ENCODE measurements at places on chromosomes 5 and 9.
A peak's percentile ranks its signal among the peaks of the same experiment; 100 is the strongest.

GRCh38 chr5:141245250-141245717 is at the start of gene PCDHB15:
Gene PCDHB15 (plus strand): TSS chr5:141245395. CDS start chr5:141245579, 184 bp downstream.
- DNase-seq: no peak

- DNase-seq: no peak
Observed at GRCh38 chr5:67178966-67179365, 17.6 kb downstream of the CD180 start.

GRCh38 chr9:33233626-33234342 is 6.2 kb upstream of the SPINK4 start:
- DNase-seq: no peak

- peak; percentile 71 for DNase-seq
Observed at GRCh38 chr5:80239680-80240367, 16.0 kb downstream of the SERINC5 start.

DNA sequence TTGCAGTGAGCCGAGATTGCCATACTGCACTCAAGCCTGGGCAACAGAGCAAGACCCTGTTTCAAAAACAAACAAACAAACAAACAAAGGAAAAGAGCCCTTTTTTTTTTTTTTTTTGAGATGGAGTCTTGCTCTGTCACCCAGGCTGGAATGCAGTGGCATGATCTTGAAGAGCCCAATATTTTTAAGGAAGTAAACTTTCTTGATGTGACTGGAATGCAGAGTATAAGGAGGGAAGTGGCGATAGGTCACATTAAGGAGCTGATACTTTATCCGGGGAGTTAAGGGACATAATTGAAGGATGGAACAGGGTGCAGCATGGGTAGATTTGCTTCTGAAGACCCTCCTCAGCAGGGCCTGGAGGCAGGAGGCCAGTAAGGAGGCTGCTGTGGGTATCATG is 13.0 kb downstream of the NAIF1 start:
- DNase-seq: no peak

DNA sequence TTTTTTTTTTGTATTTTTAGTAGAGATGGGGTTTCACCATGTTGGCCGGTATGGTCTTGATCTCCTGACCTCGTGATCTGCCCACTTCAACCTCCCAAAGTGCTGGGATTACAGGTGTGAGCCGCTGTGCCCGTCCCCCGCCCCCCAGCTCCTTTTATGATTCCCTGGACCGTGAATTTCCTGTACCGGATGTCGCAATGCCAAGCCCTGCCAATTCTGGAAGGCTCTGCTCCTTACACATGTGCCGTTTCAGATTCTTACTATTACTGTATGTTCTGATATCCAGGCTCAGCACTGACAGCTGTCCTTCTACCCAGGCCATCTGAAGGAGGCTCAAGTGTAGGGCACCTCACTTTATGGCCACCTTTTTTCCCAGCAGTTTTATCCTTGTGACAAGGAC is 100.1 kb downstream of the PLCXD3 start:
- no peak for DNase-seq

- no peak for DNase-seq
Observed at GRCh38 chr9:84575705-84576104, 93.8 kb upstream of the NTRK2 start.

GRCh38 chr9:113523421-113524141 is 60.1 kb downstream of the RGS3 start:
- DNase-seq: peak; percentile 66

GRCh38 chr5:40376566-40376965 is 303.1 kb upstream of the PTGER4 start:
- DNase-seq: no peak

- DNase-seq: peak; percentile 64
Observed at GRCh38 chr5:73417303-73418034, 31.1 kb downstream of the FOXD1 start.

DNA sequence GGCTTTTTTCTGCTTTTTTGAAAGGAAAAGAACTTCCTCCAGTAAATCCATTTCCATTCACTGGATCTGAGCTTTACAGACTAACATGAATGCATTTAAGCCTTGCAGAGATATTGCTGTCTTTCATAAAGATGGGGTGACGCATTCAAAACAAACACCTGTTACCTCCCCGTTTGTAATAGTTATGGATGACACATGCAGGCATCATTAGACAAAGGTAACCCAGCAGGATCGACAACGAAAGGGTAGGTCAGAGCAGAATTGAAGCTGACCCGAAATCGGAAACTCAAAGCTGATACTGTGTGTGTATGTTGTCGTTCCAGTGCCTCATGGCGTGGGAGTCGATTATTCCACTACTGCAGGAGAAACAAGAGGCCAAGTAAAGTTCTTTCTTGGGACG is 22.2 kb downstream of the SLC46A2 start:
- DNase-seq: no peak

- peak; percentile 62 for DNase-seq
Observed at GRCh38 chr9:13437866-13438265, 158.4 kb upstream of the MPDZ start.

GRCh38 chr5:77952636-77953212 is 176.6 kb upstream of the TBCA start:
- DNase-seq: no peak

GRCh38 chr5:180428598-180428997 is 65.6 kb upstream of the CNOT6 start:
- no peak for DNase-seq

- no peak for DNase-seq
Observed at GRCh38 chr9:119365291-119366027, 3.8 kb downstream of the BRINP1 start.

DNA sequence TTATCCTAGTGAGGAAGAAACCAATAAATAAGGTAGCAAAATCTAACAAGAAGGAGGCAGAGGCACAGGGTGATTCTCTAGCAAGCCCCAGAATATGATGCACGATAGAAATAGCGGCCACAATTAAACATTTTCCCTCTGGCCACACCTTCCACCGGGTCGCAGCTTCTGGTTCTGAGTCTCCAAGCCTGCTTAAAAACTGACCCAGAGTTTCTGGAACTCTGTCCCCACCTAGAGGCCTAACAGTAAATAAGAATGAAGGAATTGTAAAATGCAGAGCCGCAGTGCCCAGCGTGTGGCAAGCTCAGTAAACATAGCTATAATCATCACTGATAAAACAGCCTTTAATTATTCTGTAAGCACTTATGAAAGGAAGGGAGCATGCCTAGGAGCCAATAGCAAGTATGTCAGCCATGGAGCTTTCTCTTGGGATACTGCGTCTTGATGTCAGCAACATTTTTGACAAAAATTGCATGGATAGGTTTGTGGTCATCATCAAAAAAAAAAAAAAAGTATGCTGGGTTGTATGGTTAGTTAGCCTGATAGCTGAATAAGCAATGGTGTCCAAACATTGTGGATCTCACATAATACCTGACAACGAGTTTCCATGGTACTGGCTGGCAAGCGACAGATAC is 465.5 kb downstream of the DNAH5 start:
- DNase-seq: peak; percentile 32

DNA sequence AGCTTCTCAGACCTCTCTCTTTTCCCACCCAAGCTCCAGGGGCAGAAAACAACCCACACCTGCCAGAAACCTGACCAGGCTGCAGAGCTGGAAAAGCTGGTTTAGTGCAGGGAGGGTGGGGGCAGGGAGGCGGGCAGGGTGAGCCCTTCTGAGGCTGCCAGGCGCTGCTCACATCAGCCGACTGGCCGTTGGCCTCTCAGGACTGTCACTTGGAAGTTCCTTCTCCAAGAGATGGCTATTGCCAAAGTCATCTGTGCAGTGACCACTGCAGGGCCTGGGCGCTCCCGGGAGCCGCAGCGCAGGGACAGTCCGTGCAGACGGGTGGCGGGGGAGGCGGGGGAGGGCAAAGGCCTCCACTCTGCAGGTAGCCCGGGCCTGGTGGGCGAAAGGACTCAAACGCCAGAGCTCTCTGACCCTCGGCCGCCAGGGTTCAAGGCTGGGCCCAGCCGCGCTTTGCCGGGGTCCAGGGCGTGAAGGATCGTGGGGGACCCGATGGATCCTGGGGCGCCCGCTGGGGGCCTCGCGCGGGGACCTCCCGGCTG is 205.0 kb upstream of the IER5L start:
- no peak for DNase-seq

DNA sequence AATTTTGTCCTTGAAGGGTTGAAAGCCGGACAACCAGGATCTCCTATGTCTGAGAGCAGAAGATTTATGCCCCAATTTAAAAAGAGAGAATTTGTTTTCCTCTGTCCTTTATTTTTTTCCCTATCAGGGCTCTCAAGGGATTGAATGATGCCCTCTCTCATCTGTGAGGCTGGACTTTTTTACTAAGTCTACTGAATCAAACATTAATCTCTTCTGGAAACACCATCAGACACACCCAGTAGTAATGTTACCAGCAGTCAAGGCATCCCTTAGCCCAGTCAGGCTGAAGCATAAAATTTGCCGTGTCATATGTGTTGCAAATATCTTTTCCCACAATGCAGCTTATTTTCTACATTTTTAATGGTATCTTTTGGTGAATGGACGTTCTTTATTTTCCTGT is 1497.9 kb downstream of the MAT2B start:
- no peak for DNase-seq

DNA sequence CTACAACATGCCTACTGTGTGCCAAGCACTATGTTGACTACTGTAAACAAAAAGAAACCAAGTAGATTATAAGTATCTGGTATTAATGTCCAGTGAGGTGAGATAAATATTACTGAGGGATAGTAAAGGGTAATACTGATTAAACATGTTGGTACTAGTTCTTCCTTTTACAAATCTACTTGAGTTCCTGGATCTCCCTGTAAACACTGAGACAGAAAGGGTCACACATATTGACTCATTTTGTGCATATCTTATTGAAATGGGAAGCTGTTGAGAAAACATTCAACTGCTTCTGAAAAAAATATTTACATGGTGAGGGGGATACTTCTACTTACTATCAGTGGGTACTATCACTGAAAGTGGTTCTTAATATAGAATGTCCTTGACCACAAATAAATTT is 24.3 kb downstream of the EFNA5 start:
- DNase-seq: no peak

GRCh38 chr5:128395073-128395472 is 143.0 kb downstream of the FBN2 start:
- no peak for DNase-seq

DNA sequence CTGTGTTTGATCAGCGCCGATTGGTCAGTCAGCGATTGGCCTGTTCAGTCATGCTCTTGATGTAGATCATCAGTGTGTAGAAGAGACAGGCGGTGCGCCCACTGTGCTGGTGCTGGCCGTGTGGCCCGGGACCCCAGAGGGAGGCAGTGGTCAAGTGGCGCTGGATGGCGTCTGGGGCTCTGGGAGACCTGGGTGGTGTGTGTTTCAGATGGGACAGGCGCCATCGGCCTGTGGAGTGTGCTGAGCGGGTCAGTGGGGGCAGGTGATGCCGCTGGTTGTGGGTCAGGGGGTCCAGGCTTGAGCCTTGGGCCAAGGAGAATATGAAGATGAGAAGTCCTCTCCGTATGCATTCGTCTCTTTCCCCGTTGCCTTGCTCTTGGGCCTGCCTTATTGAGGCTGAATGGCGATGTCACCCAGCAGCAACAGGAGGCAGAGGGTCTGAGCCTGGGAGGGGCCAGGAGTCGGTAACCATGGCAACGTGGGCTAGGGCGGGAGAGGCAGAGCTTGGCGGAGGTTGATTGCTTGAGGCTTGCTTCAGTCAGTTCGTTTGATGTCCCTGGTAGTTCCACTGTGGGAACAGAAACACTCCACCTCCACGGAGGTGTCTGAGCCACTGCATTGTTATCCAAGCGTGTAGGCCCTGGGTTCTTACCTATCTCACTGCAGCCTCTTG is 117.8 kb upstream of the CACNA1B start:
- no peak for DNase-seq

GRCh38 chr5:54421976-54422375 is 33.5 kb upstream of the HSPB3 start:
- no peak for DNase-seq

DNA sequence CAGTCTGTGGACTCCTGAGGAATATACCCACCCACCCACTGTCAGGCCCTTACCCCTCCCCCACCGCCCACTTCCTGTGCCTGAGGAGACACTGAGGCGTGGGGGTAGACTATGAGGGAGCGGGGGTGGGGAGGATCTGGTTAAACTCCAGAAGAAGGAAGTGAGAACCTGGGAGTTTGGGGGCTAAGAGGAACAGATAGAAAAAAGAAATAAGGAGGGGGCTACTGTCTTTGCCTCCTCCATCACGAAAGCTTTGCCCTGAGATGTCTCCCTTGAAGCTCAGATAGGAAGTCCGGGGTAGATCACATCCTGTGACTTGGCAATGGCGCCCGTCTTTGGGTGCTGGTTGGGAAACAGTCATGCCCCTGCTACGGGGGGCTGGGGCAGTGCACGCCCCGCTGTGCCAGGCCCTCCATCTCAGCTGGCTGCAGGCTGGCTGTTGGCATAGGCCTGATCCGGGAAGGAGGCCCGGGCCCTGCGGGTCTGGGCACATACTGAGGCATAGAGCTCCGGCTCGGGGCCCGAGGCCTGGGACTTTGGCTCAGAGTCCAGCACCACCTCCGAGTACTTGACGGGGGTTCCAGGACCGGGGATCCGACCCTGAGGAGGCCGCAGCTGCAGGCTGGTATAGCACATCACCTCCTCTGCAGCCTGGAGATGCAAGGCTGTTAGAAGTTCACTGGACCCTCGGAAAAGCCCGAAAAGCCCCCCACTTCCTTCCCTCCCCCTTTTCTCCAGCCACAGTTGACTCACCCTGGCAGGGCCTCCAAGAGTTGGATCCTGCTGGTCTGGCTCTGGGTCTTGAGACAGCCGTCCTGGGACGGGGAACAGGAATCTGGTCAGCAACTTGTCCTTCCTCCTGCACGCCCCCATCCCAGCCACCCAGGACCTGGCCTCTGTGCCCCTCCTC is 1.0 kb downstream of the SIT1 start:
- no peak for DNase-seq

DNA sequence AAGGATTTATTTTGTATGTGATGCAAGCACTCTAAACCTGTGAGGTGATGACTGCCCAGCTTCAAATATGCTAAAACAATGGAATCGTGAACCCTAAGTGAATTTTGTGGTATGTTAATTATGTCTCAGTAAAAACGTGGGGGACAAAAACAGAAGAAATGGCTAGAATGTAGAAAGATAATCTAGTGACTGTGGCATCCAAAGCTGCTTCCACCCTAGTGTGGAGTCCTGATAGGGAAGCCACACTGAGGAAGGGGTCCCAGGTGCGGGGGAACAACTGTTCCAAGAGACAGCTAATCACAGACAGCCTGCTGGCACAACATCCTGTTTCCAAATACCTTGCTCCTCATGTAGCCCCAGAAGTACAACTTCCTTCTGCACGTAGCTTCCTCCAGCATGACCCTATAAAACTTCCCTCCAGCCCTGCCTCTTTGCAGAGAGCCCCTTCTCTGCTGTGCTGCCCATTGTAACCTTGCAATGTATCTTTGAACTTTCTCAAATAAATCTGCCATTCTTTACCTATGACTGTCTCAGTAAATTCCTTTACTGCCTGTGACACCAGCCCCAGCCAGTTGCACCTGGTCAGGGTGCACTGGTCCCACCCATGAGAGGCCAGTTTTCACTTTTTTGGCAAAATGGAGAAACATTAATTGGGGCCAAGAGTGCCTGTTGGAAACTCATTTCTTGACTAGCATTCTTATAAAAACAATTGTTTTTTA is 4.9 kb downstream of the GMCL2 start:
- DNase-seq: no peak

All from right hindlimb (tissue), 1 donor.